ENCODE measurements at places on chromosomes 2 and 18.

- no peak for DNase-seq
These were observed 492.9 kb upstream of the ZEB2 start for GRCh38 chr2:145012806-145013205.

DNA sequence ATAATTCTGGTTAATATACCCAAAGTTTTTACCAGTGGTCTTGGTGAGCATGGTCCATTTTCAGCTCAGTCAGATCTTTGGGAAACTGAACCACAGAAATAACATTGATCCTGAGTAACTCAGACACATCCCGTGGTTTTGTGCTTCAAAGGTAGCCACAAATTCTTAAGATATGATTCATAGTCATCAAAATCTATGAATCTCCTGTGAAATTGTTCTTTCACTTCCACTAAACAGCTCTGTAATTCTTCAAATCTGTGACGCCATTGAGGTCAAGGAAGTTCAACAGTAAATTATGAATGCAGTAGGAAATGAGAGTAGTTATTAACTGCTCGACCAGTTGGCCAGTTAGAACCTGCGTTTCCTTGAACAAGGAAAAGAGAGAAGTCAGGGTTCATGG lies 147.3 kb downstream of the IRS1 start:
- no peak for DNase-seq

DNA sequence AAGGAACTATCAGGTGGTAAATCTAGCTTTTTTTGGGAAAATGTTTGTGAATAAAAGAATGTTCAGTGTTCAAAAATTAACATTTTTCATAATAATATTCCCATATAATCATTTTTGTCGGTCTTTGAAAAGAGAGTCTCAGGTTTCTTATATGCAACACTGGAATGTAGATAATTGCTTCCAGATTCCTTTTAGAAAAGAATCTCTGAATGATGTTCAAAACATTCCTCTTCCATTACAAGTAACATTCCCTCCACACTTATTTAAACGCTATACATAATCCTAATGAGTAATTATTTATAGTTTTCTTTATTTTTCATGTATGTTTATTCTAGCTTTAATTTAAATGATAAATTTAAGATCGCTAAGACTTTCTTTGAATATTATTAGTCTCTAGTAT lies 7.0 kb downstream of the ZSWIM2 start:
- DNase-seq, result no peak

- no peak for DNase-seq
These were observed 76.9 kb downstream of the MYO1B start for GRCh38 chr2:191321861-191322662.

DNA sequence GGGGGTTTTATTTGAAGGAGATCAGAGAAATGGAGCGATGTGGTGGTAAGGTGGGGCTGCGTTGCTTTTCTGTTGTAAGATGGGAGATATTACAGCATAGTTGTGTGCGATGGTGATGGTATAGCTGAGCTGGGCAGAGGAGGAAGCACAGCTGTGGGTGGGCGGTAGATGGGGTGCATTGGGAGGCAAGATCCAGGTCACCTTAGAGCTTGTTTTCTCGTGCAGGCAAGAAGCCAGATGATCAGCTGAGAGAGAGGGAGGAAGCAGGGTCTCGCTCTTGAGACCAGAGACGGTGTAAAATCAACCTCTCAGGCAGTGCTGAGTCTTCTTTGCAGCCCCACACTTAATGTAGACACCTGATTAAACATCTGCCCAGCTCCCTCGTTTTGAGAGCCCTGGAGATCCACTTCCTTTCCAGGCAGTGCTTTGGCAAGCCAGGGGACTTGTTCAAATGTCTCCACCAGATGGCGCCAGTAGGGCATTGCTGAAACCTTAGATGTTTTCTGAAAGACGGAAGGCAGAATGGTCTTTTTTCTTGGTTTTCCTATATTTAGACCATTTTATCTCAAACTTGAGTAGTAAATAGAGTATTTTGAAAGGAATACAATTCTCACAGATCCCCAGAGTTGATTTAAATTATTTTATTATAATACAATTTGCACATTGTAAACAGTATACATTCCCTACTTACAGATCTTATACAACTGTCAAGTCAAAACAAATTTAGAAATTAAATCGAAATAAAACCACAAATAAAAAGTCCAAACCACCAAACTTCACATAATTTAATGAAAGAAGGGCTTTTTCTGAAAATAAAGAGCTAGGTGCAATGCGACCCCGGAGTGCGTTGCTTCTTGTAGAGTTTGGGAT lies 21.1 kb upstream of the LYPD6B start:
- DNase-seq, result peak; percentile 46

GRCh38 chr2:74502720-74503505 lies 3.5 kb upstream of the LBX2 start:
- DNase-seq, result no peak

- no peak for DNase-seq
These were observed 16.6 kb downstream of the SMC6 start for GRCh38 chr2:17736989-17737388.

DNA sequence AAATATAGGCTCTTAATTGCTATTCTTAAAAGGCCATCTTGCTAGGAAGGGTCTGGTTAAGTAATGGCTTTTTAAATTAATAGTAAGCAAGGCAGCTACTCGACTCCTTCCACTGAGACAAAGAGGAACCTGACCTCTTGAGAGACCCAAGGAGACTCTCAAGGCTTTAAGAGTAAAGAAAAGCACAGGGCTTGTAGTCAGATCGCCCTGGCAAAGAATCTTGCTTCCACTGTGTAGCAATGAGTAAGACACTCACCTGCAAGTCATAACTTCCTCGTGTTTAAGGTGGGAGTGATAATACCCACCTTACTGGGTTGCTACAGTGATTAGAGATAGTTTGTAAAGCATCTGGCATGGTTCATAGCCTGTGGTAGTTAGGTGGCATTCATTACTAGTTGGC lies 274.5 kb downstream of the TSN start:
- DNase-seq, result no peak

- no peak for DNase-seq
These were observed 293.2 kb upstream of the ZNF804A start for GRCh38 chr2:184305105-184305504.

GRCh38 chr2:15934291-15934945 lies 5.9 kb upstream of the MYCN start:
- DNase-seq, result no peak

DNA sequence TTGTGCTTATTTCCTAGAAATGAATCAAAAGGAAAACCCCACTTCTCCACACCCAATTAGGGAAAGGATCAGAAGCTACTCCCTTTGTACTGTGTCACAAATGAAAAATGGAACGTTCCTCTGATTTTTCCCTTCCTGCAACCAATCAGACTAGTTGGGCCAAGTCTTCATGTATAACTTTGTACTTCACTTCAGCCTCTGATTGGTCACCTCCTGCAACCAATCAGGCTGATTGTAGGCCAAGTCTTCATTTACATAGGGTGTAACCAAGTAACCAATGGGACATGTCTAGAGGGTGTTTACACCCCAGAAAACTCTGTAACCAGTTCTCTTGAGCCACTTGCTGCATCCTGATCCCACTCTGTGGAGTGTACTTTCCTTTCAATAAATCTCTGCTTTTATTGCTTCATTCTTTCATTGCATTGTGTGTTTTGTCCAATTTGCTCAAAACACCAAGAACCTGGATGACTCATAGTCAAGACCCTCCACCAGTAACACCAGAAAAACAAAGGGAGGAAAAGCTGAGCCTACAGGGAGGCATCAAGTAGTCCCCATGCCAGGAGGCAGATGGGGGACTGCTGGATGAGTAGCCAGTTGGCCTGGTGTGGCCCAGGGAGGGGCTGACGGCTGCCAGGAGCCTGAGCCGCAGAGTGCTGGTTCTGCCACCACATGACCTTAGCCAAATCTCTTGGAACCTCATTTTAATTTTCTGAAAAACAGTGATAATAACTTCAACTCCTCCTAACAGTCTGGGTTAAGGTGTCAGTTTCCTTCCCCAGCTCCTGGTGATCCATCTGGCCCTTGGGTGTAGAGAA lies 46.1 kb downstream of the SOWAHC start:
- no peak for DNase-seq

GRCh38 chr2:39434233-39434897 lies 2.7 kb downstream of the MAP4K3 start:
- DNase-seq, result no peak

DNA sequence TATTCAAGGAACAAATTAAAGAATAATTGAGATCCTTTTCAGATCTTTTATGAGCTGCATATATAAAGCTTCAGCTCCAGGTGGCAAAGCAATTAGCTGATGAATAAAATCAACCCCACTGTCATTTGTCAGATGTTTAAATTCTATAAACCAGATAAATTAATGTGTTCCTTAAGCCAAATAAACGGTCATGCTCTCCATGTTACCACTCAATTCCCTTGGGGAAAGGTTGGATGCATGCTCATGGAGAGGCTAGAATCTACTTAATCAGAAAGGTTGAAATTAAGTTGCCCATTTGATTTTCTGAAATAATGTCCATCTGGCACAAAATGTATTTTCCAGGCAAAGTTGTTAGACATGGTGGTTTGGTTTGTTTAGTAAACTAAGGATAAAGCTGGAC lies 282.5 kb upstream of the SPRED2 start:
- DNase-seq, result no peak

GRCh38 chr2:239161711-239162140 lies 239.1 kb downstream of the HDAC4 start:
- DNase-seq, result no peak

GRCh38 chr2:146481629-146482028 lies 1363.2 kb upstream of the ACVR2A start:
- DNase-seq, result no peak

DNA sequence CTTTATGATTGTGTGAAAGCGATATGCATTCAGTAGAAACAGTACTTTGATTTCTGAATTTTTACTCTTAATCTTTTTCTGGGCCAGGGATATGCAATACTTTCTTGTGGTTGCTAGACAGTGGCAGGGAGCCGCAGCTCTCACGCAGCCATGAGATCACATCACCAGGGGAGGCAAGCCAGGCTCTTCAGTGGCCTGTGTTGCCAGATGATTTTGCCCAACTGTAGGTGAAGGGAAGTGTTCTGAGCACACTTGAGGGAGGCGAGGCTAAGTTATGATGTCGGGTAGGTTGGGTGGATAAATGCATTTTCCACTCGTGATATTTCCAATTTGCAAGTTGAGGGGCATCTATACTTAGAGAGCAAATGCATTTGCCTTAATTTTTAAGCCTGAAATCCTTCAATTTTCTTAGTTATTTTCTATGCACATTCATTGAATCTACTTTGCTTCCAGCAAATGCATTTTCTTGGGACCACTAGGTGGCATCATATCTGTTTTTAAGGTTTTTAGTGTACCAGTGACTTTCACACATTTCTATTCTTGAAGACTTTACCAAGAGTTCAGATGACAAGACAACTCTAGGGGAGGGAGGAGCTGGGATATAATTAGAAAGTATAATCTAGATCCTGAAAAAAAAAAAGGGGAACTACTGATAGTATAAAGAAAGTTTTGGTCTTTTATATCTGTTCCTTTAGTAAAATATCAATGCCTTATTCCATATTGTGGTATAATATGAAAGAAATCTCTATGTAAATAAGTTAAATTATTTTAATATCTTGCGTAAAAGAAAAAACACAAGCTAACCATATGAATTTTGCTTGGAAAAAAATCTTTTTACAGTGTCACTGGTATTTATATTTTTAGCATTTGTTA lies 643.3 kb downstream of the SOCS6 start:
- DNase-seq, result no peak

DNA sequence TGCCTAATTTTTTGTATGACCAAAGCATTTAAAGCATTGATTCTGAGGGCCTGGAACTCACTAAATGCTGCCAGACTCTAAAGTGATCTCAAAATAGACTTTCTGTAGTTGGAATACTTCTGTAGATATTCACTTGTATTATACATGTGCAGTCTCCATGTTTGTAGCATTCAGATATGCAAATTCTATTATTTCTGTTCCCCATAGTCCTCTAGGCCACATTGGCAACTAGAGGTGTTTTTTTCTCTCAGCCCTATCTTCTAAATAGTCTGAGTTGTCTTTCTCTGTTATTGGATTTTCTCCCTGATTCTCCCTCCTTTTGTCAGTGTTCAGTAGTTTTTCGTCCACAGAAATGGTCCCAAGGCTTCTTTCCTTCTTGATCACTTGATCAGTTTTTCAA lies 38.5 kb downstream of the ANKRD12 start:
- DNase-seq, result no peak

DNA sequence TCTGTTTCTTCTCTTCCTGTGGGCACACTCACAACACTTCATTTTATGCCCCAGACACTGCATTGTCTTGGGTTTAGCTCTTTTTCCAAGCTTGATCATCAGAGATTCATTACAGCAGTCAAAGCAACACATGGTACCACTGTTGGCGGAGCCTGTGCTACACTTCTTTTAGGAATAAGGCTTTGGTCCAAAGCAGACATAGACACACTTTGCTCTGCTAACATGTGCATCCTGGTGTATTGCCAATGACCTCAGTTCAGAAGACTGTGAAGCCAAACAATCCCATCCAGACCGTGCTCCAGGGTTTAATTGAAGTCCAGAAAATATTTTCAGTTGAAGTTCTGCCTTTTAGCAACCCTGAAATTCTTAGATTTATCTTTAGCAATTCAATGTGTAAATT lies 354.6 kb upstream of the RAB12 start:
- DNase-seq, result no peak

DNA sequence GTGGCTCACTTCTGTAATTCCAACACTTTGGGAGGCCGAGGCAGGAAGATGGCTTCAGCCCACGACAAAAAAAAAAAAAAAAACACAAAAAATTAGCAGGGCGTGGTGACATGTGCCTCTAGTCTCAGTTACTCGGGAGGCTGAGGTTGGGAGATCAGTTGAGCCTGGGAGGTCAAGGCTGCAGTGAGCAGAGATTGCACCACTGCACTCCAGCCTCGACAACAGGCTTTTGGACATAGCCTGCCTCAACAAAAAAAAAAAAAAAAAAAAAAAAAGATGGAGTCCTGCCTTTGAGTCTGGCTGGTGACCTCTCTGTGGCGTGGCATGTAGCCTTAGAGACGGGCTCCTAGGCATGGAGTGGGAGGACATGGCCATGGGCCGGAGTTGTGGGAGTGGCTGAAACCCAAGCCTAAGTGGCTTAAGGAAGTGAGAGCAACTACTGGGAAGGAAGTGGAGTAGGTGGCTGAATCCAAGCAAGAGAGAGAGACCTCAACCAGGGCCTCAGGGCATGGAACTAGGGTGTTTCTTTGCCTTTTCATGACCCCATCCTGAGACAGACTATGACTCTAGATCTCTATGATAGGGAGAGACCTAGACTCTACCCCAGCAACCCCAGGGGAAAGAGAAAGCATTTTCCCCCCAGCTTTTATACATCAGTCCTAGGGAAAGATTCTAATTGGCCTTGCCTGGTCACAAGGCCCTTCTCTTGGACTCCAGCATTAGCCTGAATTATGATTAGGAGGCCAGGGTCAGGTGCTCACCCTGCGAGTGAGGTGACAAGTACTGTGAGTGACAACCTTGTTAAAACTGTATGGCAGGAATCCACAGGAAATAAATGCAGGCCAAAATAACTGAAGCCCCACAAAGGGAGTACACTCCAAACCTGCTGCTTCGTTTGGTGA lies 34.2 kb downstream of the NPAS2 start:
- DNase-seq, result no peak

DNA sequence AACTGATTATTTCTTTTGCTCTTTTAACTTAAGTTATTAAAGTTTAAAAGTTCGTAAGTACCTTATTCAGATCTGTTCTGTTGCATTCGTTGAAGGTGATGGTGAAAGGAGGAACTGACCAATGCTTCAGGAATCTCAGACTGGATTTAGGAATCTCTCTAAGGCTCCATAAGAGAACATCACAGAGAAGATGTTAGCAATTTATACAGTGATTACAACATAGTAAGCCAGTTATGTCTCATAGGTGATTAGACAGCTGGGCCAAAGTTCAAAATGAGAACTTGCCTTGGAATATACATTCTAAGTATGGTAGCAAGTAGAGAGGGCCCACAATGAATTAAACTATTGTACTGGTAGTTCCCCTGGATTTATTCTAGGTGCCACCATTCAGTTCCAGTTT lies 3.2 kb downstream of the MARS2 start:
- DNase-seq, result no peak

- DNase-seq, result no peak
These were observed 76.3 kb upstream of the GALNT5 start for GRCh38 chr2:157181234-157181633.

All from stimulated activated CD4-positive, alpha-beta T cell treated with anti-CD3 and anti-CD28 coated beads, Interleukin-2, amount 100 ng/mL, for 4 hours (primary cell).